ENCODE measurements at places on chromosomes 12 and 14.
A peak's percentile ranks its signal among the peaks of the same experiment; 100 is the strongest.

GRCh38 chr12:112107306-112108201, 1.0 kb downstream of the NAA25 start:
- peak; percentile 37 for DNase-seq

GRCh38 chr14:100426314-100426713, 103.2 kb downstream of the SLC25A47 start:
- no peak for DNase-seq

DNA sequence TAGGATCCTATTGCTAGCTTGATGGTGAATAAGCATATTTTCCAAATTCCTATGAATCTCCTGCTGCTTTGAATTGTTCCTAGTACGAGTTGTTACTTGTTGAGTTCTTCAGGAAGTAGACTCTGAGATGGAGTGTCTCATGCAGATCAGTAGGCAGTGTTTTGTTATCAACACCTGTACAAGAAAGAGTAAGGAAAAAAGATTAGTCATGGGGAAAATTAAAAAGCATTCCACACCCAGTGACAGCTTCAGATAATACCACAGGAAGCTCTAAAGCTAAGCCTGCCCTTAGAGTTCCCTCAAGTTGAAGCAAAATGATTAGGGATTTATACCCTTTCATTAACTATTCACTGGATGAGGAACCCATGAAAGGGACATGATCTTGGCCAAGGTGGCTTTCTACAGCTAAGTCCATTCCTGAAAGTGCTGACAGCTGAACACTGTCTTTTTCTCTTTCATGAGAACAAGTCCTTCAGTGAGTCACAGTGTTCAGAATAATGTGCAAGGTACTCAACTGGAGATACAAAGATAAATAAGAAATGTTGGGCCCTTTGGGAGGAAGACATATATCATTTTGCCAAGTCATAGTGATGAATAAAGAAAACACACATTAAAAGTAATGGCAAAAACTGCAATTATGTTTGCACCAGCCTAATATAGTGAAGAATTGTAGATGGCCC, 49.1 kb downstream of the CCER1 start:
- no peak for DNase-seq

GRCh38 chr14:104654119-104654518, 35.3 kb upstream of the INF2 start:
- no peak for DNase-seq

- DNase-seq, result no peak
Measured at GRCh38 chr12:108697905-108698304, 33.4 kb downstream of the CORO1C start.

DNA sequence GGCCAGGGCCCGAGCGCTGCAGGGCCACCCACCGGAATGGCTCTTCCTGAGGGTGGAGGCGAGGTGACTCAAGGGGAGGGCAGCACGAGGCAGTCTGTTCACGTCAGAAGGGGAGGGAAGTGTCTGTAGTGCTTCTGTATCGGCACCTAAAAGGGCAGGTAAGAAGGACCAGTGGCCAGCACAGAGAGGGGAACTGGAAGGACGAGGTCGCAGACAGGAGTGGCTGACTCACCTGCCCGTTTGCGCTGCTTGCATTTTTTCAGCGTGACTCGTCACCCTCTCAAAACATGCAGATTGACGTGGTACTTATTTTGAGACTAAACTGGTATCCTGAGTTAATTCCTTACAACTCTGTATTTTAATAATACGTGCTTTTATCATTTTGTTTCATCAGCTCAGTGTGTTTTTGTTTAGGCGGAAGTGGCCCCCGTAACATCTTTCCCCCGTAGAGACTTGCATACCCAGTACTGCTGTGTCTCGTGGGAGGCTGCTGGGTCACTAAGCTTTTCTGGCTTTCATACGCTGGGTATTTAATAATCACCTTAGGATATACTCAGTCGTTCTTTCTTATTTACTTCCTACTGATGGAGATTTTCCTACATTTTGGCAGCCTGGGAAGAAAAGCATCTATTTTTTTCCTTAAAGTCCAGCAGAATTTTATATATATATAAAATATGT, 26.4 kb downstream of the SFSWAP start:
- no peak for DNase-seq

DNA sequence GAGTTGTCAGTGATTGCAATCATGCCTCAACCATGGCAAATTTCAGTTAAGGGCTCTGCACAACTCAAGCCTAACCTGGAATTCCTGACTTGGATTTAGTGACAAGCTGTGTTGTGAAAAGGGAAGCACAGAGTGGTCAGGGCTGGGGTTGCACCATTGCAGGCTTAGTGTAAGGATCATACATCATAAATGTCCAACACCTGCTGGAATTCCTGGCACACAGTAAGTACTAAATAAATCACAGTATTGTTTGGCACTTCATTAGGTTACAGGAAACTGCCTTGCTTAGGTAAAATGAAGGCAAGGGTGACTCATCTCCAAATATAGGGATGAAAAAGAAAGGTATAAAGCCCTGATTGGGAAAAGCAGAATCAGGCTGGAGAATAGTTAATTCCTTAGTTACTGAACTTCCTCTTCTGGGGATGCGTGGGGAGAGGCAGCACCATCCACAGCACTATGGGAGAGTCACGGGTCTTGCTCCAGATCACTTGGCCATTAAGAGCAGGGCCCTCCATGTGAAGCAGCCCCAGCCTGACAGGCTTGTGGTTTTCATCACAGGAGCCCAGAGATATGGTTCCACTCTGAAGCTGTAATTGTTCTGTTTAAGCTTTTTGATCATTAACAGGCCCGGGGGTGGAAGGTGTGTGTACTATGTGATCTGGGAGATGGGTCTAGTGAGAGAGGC, 39.7 kb downstream of the SLC8A3 start:
- DNase-seq, result no peak

- no peak for DNase-seq
Measured at GRCh38 chr12:131642101-131642540, 68.8 kb upstream of the SFSWAP start.

DNA sequence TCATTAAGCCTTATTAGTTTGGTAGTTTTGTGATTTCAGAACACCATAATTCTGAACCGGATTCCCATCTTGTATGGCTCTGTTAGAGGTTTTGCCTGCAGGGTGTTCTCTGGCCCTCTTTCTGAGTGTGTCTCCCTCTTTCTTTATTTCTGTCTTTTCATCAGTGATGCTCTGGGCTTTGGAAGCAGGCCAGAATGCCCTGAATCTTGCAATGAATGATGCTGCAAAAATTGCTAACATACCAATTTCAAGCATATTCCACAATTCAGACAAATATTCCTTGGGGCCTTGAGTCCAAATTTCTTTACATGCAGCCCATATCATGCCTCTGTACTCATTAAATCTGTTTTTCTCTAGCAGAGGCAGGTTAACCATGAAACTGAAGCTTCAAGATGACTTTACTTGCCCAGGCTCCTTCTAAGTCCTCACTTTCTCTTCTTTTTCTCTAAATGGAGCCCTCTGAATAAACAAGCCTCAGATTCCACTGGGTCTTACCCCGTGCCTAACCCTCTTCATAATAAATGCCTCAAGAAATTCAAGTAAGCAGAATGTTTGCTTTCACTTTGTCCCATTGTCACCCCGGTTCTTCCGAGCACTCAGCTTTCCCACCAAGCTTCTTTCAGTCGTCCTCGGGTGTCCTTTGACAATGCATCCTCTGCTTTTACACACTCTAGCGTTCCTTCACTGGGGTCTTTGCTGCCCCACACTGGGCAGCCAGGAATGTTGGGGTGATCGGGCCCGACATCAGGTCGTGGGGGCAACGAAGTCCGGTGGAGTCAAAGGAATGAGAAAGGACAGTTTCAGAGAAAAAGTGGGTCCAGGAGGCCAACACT, 78.8 kb upstream of the SLC38A4 start:
- DNase-seq, result no peak
